BJ (cell line): ENCODE measurements at places on chromosomes 16 and 17.
A peak's percentile ranks its signal among the peaks of the same experiment; 100 is the strongest.

- no peak for DNase-seq
Observed at GRCh38 chr17:80694992-80695912, 150.6 kb downstream of the RPTOR start.

- DNase-seq: no peak
Observed at GRCh38 chr16:67150833-67151396, at the start of gene B3GNT9. TSS of gene B3GNT9 (minus strand) at chr16:67150998. CDS start at chr16:67150485, 513 bp downstream.

DNA sequence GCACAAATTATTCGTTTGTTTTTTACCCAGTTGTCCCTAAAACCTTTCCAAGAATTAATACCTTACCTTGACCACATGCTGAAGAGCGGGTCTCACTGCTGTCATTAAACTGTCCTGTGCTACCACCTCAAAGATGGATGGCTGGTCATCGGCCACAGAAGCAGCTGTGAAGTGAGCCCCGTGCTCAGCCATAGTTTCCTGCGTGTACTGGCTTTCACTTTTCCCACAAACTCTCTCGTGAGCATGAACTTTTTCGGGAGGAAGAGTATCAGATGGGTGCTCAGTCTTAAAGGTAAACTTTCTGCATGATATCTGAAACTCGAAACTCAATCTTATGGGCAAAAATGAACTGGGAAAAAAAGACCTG is 558 bp downstream of the PEX12 start:
- DNase-seq: no peak

- no peak for DNase-seq
Observed at GRCh38 chr17:58757162-58757613, 1.5 kb downstream of the PPM1E start.

DNA sequence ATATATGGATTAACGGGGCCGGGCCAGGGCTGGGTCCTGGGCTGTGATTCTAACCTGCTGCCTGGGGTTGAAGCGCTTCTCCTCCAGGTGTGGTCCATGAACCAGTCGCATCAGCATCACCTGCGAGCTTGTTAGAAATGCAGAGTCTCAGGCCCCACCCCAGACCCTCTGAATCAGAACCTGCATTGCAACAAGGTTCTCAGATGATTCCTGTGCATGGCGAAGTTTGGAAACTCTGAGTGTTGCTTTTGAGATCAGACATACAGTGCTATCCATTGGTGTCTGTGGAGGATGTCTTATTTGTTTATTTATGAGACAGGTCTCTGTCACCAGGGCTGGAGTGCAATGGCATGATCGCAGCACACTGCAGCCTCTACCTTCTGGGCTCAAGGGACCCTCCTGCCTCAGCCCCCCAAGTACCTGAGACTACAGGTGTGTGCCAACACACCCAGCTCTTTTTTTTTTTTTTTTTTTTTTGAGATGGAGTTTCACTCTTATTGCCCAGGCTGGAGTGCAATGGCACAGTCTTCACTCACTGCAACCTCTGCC is 99.8 kb downstream of the PITPNC1 start:
- no peak for DNase-seq

- no peak for DNase-seq
Observed at GRCh38 chr17:60392845-60393702, 1.1 kb upstream of the USP32 start.

DNA sequence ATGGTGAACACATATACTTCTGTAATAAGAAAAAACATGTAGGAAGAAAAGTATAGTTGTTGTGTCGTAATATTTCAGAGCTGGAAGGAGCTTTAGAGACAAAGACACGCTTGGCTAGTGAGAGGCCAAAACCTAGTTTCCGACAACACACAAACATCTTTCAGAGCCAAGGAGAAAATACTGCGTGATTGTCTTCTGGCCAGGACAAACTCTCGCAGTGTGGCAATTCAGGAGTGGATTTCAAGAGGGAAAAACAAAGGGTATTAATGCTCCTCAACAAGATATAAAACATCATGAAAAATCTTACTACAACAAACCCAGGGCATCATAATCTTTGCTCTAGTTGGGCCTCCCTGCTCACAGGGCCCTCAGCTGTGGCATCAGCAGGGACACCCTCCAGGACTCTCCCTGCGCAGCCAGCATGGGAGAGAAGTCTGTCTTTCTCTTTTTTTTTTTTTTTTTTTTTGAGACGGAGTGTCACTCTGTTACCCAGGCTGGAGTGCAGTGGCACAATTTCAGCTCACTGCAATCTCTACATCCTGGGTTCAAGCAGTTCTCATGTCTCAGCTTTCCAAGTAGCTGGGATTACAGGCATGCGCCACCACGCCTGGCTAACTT is 66.4 kb downstream of the CYB5B start:
- DNase-seq: no peak

- no peak for DNase-seq
Observed at GRCh38 chr16:50814541-50814940, 72.7 kb downstream of the CYLD start.

DNA sequence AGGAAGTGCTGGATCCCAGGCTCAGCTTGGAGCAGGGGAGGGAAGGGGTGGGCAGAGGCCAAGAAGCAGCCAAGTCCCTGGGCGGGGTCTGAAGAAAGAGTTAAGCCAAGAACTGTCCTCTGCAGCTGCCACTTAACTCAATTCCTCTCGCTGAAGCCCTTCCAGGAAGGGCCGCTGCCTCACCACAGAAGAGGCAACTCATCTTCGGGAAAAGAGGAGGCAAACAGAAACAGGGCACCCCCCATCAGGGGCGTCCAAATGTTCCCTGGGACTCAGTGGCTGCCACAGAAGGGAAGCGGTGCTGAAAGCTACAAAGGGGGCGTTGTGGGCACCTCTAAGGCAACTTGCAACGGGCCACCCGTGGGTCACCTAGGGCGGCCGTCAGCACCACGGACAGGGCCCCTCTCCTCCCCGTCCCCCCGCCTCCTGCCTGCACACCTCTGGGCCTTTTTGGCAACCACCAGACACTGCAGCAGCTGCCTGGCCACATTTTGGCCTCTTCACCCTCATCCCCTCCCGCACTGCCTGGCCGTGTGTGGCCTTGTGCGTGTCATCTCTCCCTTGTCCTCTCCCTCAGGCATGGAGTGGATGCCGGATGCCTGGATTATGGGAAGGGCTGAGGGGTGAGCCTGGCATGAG is 2.5 kb downstream of the TLCD3B start:
- no peak for DNase-seq

DNA sequence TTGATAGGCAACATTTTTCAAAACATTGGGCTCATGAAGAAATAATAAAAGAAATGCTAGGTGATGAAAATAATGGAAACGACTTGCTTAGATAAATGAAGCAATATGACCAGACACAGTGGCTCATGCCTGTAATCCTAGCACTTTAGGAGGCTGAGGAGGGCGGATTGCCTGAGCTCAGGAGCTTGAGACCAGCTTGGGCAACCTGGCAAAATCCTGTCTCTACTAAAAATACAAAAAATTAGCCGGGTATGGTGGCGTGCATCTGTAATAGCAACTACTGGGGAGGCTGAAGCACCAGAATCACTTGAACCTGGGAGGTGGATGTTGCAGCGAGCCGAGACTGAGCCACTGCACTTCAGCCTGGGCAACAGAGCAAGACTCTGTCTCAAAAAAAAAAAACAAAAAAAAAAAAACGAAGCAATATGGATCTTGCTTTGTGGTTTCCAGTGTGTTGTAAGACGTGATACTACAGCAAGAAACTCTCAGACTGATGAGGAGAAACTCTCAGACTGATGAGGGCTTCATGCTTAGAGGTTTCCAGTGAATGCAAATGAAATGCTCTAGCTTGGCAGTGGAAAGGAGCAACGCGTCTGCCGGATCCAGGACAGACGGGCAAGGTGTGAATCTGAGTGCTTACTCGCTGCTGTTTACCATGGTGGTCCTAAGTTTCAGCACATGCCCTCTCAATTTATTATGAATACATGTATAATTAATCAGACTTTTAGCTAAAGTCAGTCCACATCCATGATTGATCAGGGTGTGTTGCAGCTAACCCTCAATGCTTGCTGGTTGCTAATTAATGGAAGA is 11.5 kb upstream of the IGF2BP1 start:
- no peak for DNase-seq

DNA sequence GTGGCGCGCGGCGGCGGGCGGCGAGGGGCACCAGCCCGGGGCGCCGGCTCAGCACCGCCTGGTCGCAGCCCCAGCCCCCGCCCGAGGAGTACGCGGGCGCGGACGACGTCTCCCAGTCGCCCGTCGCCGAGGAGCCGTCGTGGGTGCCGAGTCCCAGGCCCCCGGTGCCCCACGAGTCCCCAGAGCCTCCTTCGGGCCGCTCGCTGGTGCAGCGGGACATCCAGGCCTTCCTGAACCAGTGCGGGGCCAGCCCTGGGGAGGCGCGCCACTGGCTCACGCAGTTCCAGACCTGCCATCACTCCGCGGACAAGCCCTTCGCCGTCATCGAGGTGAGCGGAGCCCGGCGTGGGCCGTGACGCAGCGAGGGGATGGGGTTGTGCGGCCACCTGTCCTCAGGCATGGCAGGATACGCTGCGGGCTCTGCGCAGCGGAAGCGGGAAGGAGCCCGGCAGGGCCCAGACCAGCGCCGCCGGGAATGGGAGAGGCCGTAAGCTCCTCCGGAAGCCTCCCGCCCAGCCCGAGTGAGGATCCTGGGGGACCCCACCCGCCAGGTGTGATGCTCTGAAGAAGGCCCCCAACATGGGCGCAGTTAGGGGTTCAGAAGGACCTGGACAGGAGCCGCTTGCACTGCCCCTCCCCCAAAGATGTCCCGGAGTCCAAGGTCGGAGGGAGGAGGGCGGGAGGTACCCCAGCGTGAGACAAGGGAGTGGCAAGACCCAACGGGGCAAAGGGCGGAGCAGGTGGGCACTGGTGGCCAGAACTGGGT is 522 bp downstream of the NAGS start:
- no peak for DNase-seq

DNA sequence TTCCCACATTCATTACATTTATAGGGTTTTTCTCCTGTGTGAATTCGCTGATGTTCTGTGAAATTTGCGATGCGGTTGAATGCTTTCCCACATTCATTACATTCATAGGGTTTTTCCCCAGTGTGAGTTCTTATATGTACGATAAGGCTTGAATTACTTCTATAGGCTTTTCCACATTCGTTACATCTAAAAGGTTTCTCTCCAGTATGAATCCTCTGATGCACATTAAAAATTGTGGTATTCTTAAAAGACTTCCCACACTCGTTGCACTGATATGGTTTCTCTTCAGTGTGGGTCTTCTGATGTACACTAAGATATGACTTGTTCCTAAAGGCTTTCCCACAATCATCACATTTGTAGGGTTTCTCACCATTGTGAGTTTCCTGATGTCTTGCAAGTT is 30.4 kb downstream of the ZNF624 start:
- no peak for DNase-seq

DNA sequence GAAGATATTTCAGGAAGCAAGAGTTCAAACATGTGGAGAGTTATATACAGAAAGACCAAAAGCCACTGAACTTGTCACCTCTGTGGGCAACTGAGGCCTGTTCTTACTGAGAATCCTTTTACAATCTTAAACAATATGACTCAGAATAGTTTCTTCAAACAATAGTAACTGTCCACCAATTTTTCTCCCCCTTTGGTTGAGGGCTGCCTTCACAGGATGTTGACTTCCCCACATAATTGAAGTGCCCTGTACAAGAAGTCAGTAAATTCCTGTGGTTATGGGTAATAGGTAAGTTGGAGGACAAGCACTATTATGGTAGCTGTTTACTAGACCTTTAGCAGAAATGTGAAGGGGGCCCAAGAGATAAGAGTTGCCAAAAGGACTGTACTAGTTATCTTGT is 215.8 kb downstream of the CDH8 start:
- no peak for DNase-seq

DNA sequence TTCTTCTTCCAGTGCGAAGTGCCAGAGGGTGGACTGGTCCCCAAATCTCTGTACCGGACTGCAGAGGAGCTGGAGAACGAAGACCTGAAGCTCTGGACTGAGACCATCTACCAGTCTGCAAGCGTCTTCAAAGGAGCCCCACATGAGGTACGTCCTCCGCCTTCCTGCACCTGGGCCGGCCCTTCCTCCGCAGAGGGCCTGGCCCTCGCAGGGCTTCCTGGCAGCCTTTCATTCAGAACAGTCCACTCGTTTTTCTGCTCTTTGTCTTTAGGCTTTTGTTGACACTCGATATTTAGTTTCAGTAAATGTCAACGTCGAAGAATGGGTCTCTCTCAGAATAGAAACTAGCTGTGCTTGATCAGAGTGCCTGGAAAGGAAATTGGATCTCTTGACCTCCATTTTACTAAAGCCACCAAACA is 68.6 kb downstream of the SEC14L1 start:
- DNase-seq: no peak

- DNase-seq: no peak
Observed at GRCh38 chr17:1449412-1449967, 6.5 kb downstream of the CRK start.

GRCh38 chr16:50121721-50122445 is 31.2 kb upstream of the TENT4B start:
- no peak for DNase-seq

- DNase-seq: peak; percentile 87
Observed at GRCh38 chr17:79792984-79793923, 3.6 kb downstream of the CBX8 start.

DNA sequence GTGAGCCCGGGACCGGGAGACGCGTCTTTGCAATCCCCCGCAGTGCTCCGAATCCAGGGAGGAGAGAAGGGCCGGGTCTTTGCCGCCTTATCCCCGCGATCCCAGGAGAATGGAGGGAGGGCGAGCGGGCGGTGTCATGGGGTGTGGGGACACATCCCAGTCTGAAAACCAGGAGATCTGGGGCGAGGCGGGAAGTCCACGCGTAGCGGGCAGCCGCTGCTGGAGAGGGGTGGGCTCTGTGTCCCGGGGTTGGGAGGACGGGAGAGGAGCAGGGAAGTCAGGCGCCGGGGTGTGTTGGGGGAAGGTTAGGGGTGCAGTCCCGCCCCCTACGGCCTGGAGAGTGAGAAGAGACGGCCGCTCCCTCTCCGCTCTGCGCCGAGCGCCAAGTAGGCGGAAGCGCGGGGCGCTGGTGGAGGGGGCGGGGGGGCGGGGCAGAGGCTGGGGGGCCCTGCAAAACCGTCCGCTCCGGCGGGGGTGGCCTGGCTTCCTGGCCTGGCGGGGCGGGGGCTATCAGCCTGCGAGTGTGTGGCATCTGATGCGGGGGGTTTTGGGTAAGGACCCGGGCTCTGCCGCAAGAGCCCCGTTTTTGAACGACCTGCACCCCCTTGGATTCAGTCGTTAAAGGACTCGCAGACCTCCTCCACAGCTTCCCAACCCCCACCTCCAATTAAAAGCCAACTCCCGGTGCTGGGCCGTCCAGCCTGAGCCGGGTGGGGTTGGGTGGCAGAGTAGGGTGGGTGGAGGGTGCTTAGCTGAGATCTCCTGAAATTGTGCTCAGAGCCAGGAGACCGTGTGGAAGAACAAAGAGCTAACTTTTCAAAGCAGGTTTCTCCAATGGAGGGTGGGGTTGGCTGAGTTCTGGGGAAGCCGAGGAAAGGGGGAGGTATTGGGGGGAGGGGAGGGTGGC is 654 bp downstream of the LASP1 start:
- no peak for DNase-seq

- no peak for DNase-seq
Observed at GRCh38 chr16:62036101-62036801, at the start of gene CDH8. TSS of gene CDH8 (minus strand) at chr16:62036438. CDS start at chr16:62021403, 15,035 bp downstream.

DNA sequence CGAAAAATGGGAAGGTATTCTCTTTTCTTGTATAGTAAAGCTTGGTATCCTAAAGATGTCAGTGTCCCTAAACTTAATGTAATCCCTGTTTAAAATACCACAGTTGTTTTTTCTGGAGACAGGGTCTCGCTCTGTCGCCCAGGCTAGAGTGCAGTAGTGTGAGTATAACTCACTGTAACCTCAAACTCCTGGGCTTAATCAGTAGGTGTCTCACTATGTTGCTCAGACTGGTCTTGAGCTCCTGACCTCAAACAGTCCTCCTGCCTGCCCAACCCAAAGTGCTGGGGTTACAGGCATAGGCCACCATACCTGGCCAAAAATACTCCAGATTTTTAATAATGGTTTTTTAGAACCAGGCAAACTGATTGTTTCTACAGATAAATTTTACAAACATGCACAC is 8.2 kb downstream of the DCAF7 start:
- DNase-seq: no peak

- no peak for DNase-seq
Observed at GRCh38 chr17:1420981-1421380, 21.0 kb upstream of the YWHAE start.
